Pericardium fibroblast (primary cell): ENCODE measurements at places on chromosomes 12 and 14. TPM values are rescaled to one million over a fixed set of nuclear protein-coding genes. Genes with fewer than 3 reads are reported as not detected.

RAB3IP gene
- 1.3 and 3.6 TPM in 2 replicates for total RNA-seq

HOXC12 gene
- total RNA-seq = not detected in 2 replicates

BICD1 gene
- total RNA-seq = 2.3 and 2.7 TPM in 2 replicates

DENND5B gene
- 6.7 and 7.1 TPM in 2 replicates for total RNA-seq

CCDC175 gene
- total RNA-seq = not detected in 2 replicates

CLEC2A gene
- total RNA-seq = not detected in 2 replicates

DAO gene
- total RNA-seq = 5.4 TPM in 1 of 2 replicates, not detected in the other
